EH (cell line): ENCODE measurements at places on chromosomes 5 and 9.

GRCh38 chr5:40585537-40586267, 94.0 kb upstream of the PTGER4 start:
- no peak for DNase-seq

DNA sequence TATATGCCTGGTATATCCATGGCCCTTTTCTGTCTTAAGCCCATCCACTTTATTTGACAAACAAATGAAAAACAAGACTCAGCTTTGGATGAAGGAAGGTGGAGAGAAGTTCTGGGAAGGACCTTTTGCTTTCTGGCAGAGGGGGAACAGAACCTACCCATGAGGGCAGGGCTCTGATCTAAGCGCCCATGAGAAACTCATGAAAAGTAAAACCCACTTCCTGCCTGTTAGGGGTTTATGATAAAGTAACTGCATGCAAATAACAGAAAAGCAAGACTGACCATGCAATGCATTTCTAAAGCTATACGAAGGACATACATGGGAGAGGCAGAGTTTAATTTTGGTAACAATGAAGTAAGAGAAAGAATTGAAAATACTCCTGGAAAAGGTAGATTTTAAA, 181.9 kb upstream of the ADRA1B start:
- DNase-seq: no peak

DNA sequence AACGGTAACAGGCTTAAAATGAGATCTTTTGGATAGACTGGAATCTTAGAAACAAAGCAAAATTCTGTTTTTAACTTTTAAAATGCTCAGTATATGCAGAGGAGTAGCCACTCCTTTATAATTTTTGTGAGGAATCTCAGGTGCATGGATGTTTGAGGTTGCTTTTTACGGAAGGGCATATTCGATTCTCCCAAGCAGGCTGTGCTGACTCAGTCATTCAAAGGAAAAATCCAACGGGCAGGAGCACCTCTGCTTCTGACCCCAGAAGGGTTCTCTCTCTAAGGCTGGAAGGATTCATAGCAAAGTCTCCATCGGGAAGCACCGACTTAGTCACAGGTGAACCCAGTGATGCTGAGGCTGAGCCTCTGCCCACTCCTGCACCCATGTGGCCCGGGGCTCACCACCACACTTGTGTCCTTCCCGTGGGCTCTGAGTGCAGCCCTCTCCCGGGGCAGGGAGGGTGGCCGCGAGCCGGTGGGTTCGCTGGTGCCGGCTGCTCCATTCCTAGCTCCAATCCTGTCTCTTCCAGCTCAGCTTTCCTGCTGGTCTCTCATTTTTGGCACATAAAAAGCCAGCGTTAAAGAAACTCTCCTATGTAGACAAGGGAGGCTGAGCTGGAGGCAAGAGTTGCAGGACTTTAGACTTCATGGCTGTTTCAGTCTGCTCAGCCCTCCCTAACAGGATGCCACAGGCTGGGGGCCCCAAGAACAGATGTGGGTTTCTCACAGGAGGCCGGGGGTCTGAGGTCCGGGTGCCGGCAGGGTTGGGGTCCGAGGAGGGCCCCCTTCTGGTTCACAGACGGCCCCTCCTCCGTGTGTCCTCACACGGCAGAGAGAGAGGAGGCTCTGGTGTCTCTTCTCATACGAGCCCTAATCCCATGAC, 135.6 kb upstream of the LPCAT1 start:
- no peak for DNase-seq

- peak; percentile 51 for DNase-seq
These were observed at the start of gene VLDLR for GRCh38 chr9:2621722-2622460. Gene VLDLR (plus strand): TSS chr9:2621787. CDS start chr9:2622190, 403 bp downstream.

GRCh38 chr9:13481274-13481673, 201.8 kb upstream of the MPDZ start:
- no peak for DNase-seq

DNA sequence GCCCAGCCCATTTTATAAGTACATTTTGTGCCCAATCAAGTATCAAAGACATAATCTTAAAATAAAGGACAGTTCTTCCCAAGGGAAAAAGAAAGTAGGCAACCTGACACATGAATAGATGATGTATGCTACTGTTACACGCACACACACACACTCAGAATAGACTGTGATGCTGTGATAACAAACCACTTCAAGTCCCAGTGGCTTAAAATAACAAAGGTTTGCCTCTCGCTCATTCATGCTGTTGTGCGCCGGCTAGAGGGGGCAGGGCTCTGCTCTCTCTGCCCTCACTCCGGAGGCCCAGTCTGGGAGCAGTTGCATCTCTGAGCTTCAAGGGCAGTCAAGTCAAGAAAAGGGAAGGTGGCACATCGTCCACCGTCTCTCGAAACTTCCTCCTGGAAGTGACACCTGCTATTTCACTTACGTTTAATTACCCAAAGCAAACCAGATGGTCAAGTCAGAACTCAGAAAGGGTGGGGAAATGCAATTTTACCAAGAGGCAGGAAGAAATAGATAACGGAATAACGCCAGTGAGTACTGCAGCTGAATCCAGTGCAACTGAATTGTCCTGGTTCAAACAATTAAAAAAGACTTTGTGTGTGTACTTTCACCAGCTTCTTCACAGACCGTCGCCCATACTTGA, 43.3 kb downstream of the ANKRD33B start:
- DNase-seq: peak; percentile 41

GRCh38 chr9:128175102-128175563, 15.1 kb downstream of the BBLN start:
- DNase-seq: peak; percentile 60

DNA sequence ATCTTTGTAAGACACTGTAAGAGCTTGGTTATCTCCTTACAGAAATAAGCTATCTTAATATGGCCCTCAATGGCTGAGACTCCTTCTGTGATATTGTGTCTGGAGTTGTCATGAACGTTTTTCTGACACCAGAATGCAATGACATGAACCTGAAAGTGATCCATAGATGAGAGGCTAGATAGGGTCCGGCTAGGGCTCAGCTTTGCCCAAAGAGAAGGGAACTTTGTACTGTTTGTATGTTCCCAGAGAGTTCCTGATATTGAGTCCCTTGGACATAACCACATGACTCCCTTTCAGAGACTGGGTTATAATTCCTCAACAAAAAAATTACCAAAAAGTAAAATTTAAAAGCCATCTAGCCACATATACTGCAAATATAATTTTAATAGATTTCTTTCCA, 575.8 kb upstream of the CLINT1 start:
- no peak for DNase-seq

DNA sequence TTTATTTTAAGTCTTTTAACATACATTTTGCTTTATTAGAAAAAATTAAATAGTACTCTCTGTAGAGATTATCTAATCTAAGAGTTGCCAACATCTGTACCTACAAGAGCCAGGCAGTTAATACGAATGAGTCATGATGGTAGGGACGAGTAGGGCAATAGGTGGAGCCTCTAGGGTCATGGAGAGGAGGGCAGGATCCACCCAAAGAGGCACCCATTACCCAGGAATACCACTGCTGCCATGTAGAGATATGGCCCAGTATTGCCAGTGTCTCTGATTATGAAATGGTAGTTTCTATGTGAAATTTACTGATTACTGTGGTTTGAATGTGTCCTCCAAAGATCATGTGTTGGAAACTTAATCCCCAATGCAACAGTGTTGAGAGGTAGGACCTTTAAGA, 170.4 kb downstream of the PIK3R1 start:
- DNase-seq: no peak

DNA sequence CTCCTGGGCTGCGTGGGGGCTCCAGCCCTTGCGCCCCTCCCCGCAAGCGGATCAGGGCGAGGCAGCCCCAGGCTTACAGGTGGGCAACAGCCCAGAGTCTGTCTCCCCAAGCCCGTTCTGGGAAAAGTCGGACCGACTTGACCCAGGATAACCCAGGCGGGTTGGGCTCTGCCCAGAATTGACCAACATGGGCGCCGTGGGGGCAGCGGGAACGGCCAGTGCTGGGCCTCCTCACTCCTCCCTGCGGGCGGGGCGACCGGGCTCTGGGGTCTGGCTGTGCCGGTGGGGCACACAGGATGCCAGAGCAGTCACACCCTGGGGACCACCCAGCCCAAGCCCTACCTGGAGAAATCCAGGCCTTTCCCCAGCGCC, 15.3 kb upstream of the SYNPO start:
- no peak for DNase-seq

DNA sequence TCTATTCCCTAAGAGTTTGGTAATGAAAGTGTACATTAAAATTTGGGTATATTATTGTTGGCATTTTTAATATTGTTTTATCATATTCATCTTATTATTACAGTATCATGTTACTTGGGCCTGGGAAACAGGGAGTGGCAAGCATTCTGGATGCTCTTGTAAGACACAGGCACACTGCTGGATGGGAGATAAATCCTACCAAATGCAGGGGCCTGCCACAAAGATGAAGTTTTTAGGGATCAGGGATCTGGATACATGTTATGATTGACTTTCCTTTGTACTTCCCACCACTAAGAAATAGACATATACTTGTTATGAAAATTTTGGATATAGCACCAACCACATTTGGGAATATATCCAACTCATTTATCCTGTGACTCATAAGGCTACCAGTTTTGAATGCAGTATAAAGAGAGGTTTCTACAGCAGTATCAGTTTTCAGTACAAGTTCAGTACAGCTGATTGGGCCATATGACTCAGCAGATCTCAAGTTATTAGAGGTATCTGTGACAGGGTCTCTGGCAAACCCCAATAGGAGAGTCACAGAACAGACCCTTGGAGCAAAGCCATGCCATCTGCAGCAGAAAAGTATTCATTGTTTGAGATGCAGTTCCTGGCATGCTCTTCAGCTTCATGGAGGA, 360.1 kb downstream of the DMAC1 start:
- DNase-seq: peak; percentile 1

DNA sequence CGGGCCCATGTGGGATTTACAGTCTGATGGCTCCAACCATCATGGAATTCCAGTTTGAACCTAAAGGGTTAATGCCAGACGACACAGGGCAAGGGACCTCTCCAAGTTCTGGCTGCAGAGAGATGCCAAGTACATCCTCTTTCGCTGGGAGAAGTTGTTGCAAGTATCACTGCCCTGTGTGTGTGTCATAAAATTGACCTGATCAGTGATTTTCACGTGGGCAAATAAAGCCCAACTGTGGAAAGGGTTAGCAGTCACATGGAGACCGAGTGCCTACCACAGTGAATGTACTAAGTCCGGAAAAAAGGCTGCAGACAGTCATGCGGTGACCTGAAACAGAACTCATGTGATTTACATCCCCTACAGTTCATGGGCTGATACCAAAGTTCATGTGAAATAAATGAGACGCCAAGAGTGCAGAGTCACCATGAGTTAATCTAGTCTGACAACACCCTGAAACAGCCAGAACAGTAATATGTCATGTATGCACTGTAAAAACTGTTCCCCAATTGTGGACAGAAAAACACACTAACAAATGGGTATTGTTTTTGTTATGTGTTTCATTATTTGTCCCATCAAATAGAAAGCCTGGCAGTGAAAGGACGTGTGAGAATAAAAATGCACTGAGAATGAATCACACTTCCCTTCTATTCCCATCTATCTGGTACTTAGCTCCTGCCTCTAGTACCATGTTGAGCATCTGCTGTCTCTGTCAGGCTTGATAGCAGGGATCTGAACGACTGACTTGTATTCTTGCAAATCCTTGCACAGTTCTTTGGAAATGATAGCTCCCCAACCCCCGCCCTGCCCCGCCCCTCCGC, 115.7 kb downstream of the SUSD1 start:
- DNase-seq: peak; percentile 89

- no peak for DNase-seq
These were observed 1.2 kb downstream of the FXN start for GRCh38 chr9:69036799-69037198.

DNA sequence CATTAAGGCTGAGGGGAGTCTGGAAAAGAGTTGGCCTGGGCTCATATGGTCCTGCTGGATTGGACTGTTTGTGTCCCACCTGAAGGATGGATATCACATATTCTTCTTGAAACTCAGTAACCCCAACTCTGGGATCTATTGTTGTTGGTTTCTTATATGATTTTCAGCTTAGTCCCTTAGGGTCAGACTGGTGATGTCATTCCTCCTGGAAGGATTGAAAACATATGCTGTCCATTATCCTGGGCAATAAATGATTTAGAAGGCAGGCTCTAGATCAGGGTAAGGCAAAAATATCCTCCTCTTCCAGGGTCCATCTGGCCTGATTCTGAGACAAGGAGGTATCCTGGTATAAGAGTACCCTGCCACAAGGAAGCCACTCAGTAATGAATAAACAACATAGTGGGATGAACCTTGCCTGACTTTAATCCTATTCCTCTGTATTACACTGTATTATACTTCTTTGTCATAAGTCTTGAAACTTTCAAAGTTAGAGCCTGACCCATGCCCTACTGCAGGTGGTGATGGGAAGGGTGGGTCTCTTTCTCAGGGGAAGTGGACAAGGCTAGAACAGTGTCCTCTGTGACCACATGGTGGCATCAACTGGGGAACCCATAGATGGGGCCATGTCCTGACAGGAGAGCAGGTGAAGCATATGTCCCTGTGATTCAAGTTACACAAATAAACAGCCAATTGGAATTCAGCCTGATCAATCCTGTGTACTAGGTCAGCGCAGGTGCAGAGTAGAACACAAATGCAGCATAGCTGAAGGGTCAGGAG, 454.4 kb upstream of the TRPC7 start:
- DNase-seq: peak; percentile 4

DNA sequence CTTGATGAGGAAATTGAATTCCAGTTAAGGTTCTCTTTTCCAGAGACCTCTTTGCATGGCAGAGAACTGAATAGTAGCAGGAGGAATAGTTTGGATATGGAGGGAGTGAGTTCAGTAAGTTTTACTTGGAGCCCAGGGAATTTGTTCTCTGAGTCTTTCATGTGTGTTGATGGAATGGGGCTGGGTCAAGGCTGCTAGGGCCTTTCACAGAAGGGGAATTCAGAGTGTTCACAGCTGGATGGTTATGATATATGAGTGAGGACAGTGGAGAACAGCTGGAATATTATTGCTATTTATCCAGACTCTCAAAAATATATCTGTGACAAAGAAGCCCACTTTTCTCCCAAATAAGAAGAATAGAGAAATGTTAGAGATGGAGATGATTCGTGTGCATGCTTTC, 372.8 kb downstream of the PLK2 start:
- no peak for DNase-seq

- DNase-seq: no peak
These were observed 121.2 kb downstream of the RAPGEF6 start for GRCh38 chr5:131513780-131514179.

GRCh38 chr9:129888293-129889121, 53.2 kb downstream of the USP20 start:
- DNase-seq: no peak

DNA sequence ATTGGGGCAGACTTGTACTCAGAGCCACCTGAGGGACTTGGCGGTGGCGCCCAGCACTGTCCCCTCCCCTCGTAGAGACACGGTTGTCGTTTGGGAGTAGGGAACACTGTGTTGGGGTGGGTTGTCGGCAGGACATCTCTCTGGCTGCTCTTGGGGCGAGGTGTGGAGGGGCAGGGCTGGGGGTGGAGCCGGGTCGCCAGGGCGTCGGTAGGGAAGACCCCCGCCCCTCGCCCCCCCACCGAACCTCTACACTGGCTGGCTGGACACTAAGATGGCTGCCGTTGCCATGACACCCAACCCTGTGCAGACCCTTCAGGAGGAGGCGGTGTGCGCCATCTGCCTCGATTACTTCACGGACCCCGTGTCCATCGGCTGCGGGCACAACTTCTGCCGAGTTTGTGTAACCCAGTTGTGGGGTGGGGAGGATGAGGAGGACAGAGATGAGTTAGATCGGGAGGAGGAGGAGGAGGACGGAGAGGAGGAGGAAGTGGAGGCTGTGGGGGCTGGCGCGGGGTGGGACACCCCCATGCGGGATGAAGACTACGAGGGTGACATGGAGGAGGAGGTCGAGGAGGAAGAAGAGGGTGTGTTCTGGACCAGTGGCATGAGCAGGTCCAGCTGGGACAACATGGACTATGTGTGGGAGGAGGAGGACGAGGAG, 778 bp downstream of the TRIM41 start:
- peak; percentile 52 for DNase-seq
